M059J (cell line): ENCODE measurements at places on chromosomes 7 and 10. TPM values are rescaled to one million over a fixed set of nuclear protein-coding genes. Genes with fewer than 3 reads are reported as not detected.

GRCh38 chr7:158029509-158029908 is 558.1 kb downstream of the PTPRN2 start:
- no peak for DNase-seq

The IDI2 gene
- not detected in 2 replicates for total RNA-seq

GRCh38 chr10:70899096-70899495 is 10.7 kb upstream of the PCBD1 start:
- no peak for DNase-seq

GRCh38 chr10:118542745-118543144 is 52.7 kb downstream of the PRLHR start:
- no peak for DNase-seq

The ZNF425 gene
- total RNA-seq, result 1.1 and 3.1 TPM in 2 replicates

- DNase-seq, result no peak
These were observed 107.2 kb downstream of the CNTNAP2 start for GRCh38 chr7:146223851-146224250.

- no peak for DNase-seq
These were observed 7.1 kb upstream of the WDR86 start for GRCh38 chr7:151416941-151417315.

GRCh38 chr10:122277526-122278136 is 6.5 kb downstream of the BTBD16 start:
- DNase-seq, result no peak

DNA sequence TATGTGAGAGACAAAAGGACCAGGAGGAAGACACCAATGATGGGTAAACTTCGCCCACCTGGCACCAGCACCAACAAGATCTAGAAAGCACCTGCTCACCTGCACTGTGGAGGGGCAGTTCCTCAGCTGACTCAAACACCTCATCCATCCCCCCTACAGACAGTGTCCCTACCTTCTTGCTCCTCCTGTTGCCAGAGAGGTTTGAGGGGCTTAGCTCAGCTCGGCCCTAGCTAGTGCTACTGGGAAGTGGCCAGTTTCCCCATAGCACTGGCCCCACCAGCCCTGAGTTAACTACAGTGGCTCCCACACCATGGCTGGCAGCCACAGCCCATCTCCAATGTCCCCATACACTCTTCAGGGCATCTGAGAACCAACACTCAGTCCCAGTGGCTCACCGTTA is 70.8 kb downstream of the GRID1 start:
- DNase-seq, result no peak

The CUBN gene
- total RNA-seq, result 0.27 and 2.0 TPM in 2 replicates

The ERVW-1 gene
- 0.02 TPM in 1 of 2 replicates, not detected in the other for total RNA-seq

- DNase-seq, result no peak
These were observed 62.8 kb upstream of the NPS start for GRCh38 chr10:127486355-127486754.

GRCh38 chr7:92135052-92135889 is 994 bp upstream of the CYP51A1 start:
- DNase-seq, result peak; percentile 16

The LIPJ gene
- total RNA-seq, result not detected in 2 replicates

GRCh38 chr7:154777908-154778307 is 225.0 kb downstream of the PAXIP1 start:
- no peak for DNase-seq

- no peak for DNase-seq
These were observed 14.6 kb downstream of the VOPP1 start for GRCh38 chr7:55557666-55558188.

DNA sequence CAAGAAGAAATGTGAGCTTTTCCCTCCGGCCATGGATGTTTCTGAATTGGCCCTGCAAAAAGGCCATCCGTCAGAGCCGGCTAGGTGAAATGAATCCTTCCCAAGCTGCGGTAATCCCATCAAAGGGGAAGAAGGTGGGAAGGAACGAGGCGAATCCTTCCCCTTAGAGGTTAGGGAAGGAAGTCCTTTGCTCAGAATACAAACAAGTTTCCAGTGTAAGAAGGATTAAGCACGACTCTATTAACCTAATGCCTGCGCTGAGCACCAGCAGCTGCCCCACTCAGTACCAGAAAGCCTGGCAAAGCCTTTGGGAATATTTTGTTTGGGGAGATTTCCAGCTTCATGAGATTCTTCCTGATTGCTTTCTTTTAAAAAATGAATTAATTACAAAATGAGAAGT is 42.8 kb downstream of the CLRN3 start:
- no peak for DNase-seq

- DNase-seq, result peak; percentile 11
These were observed 43.6 kb downstream of the MKX start for GRCh38 chr10:27701938-27702537.

The MET gene
- total RNA-seq, result 131 and 199 TPM in 2 replicates

The ITPRID1 gene
- total RNA-seq, result not detected in 2 replicates

DNA sequence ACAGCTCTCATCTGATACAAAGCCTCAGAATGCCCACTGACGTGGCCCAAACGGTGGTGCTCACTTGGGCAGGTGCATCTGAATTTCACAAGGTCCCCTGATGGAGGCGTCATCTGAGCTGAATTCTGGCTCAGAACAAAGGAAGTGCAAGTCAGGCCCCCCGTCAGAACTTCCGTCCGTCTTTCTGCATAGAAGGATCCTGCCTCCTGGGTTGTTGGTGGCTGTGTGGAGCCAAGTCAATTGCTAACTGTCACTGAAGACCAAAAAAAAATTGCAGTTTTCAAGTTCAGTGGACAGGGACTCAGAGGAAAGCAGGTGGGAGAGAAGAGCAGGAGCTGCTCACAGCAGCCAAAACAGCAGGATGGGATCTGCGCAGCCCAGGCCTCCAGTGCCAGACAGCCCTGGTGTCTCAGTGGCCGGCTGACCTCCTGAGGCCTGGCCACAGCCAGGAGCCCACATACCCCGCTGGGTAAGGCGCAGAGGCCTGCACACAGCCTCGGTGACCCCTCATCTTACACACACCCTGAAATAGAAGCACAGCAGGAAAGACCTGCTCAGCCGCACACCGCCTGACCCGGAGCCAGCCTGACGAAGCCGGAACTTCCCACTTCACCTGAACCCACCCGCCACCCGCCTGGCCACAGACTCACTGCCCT is 49.4 kb downstream of the PYROXD2 start:
- no peak for DNase-seq

- DNase-seq, result no peak
These were observed 97.6 kb downstream of the PRPF18 start for GRCh38 chr10:13684252-13684791.

The FLNC gene
- total RNA-seq, result 60.7 and 150 TPM in 2 replicates

The TMEM130 gene
- 0.37 and 6.2 TPM in 2 replicates for total RNA-seq

DNA sequence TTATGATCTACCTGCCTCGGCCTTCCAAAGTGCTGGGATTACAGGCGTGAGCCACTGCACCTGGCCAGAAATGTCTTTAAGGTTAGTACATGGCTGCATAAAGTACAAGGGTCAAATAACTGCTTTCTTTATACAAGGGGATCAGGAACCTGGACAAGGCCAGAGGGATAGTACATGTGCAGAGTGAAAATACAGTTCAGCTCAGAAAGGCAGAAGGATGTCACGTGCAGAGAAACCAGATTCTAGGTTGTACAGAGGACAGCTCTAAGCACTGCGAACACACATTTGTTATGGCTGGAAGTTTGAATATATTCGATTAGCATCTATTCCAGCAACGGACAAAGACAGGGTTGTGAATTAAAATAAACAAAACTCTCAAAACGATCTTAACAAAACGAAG is 6.0 kb upstream of the RSBN1L start:
- no peak for DNase-seq

The ZNF488 gene
- total RNA-seq, result 0.62 and 0.79 TPM in 2 replicates

The OGA gene
- total RNA-seq, result 48.4 and 66.4 TPM in 2 replicates

DNA sequence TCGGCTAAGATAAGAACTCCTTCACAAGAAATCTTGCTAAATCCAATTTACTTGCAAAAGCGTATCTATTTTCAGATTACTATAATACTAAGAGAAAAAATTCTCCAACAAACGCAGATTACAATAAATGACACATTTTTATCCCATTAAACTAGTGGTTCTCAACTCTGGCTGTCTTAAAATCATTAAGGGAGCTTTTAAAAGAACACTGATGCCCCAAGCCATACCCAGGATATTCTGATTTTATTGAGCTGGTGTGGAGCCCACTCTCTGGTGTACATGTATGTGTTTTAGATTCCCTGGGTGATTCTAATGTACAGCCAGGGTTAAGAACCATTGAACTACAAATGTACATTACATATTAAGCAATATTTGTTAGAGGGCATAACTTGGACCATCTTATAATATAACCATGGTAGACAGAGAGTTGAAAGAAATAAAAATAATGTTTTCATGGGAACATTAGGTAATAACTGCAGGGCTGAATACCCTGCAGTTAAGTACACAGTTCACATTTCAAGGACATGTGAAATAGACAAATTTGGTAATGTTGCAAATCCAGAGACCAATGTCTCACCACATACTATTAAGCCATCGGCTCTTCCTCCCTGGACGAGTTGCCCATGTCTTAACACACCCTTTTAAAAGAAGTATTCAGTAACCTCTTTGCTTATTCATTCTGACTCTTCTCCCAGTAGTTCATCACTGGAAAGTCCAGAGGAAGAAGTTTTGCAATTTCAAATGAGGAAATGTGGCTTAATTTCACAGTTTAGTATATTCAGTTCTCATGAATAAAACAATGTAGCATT is 6.2 kb downstream of the GSAP start:
- DNase-seq, result peak; percentile 44

The DNAH11 gene
- 1.5 and 7.0 TPM in 2 replicates for total RNA-seq

GRCh38 chr7:20244334-20245120 is 27.3 kb upstream of the MACC1 start:
- DNase-seq, result no peak

DNA sequence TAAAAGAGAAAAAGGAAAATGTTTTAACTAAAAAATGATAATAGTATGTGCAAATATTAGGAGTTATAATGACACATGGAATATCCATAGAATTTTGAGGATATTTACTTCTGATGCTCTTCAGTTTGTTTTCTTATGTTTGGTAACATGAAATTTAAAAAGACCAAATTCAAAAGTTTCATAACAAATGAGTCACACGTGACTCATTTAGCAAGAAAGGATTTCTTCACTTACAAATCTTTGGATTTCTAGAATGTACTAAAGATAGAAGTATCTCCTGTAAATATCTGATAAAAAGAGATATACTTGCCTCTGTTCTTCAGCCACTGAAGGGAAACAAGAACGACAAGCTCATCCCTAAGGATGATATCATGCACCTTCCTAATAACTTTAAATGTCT is 774.5 kb upstream of the LRRTM3 start:
- DNase-seq, result no peak

GRCh38 chr10:122407375-122408125 is 33.0 kb downstream of the PLEKHA1 start:
- no peak for DNase-seq

The VWDE gene
- total RNA-seq, result 3.2 and 4.4 TPM in 2 replicates

DNA sequence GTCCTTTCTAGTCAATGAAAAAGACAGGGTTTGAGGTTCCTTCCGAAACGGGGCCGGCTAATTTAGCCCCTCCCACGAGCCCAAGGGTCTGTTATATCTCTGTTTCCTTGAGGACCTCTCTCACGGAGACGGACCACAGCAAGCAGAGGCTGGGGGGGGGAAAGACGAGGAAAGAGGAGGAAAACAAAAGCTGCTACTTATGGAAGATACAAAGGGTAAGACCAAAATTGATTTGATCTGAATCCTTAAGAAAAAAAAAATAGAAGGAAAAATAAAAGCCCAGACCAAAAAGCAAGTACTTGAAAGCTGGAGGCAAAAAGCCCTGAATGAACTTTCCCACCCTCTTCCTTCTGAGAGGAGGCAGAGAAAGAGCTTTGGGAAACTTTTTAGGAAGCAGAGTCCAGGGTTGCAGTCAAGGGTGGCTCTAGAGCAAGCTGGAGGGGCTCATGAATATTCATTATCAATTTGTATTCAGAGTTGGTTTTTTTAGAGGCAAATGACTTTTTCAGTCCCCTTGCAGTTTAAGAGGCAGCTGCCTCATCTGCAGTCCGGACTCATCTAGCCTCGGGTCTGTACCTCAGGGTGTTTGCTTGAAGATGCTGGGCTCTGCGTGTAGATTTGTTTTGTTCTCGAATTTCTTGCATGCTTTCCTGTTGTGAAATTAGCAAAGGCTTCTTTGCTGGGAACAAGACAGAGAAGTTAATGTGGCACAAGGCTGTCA is at the start of gene ENTPD1:
Gene ENTPD1, plus strand, starts transcription at position 123 of the 721 bp plus-strand sequence. Its CDS starts 77 bp downstream, at position 200.
- DNase-seq, result no peak

GRCh38 chr7:65304175-65304574 is 69.5 kb upstream of the ZNF92 start:
- no peak for DNase-seq

The ADCYAP1R1 gene
- not detected in 2 replicates for total RNA-seq

- no peak for DNase-seq
These were observed 71.9 kb downstream of the FAM13C start for GRCh38 chr10:59290448-59290847.

DNA sequence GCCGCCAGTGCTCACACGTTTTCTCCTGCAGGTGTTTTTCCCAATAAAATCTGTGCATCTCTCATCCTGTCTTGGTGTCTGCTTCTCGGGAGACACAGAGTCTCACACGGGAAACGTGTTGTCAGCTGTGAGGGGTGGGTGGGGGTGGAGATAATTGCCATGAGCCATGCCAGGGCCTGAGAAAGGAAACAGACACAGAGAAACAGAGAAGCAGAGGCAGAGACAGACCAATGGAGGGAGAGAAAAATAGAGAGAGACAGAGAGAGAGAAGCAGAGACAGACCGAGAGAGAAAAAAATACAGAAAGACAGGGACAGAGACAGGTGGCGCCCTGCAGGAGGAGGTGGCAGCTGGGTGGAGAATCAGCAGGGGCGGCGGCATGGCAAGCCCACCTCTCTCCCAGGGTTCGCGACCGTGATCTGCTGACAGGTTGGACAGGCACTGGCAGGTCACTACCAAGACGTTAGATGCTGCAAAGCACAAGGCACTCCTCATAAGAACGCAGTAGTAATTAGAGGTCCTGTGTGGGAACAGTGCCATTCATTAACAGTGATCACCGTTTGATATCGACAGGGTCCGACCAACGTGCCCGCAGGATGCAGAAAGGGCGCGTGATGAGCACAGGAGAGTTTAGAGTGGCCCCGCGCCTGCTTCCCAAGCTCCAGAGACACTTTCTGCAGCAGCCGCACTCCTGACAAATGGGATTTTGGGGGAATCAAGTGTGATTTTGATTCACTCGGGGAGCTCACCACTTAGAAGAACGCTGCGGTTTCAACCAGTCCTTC is 70.5 kb upstream of the INSIG1 start:
- no peak for DNase-seq

The CYP26C1 gene
- total RNA-seq, result not detected in 2 replicates

- DNase-seq, result peak; percentile 67
These were observed 21.7 kb upstream of the MACC1 start for GRCh38 chr7:20238754-20239324.

GRCh38 chr7:127107601-127108007 is 145.1 kb downstream of the GRM8 start:
- peak; percentile 60 for DNase-seq
